ENCODE measurements at places on chromosomes 11 and 22.

- DNase-seq = no peak
These were observed 99.2 kb upstream of the LMO1 start for GRCh38 chr11:8362899-8363298.

GRCh38 chr11:46895821-46896220, 22.5 kb downstream of the LRP4 start:
- DNase-seq = no peak

DNA sequence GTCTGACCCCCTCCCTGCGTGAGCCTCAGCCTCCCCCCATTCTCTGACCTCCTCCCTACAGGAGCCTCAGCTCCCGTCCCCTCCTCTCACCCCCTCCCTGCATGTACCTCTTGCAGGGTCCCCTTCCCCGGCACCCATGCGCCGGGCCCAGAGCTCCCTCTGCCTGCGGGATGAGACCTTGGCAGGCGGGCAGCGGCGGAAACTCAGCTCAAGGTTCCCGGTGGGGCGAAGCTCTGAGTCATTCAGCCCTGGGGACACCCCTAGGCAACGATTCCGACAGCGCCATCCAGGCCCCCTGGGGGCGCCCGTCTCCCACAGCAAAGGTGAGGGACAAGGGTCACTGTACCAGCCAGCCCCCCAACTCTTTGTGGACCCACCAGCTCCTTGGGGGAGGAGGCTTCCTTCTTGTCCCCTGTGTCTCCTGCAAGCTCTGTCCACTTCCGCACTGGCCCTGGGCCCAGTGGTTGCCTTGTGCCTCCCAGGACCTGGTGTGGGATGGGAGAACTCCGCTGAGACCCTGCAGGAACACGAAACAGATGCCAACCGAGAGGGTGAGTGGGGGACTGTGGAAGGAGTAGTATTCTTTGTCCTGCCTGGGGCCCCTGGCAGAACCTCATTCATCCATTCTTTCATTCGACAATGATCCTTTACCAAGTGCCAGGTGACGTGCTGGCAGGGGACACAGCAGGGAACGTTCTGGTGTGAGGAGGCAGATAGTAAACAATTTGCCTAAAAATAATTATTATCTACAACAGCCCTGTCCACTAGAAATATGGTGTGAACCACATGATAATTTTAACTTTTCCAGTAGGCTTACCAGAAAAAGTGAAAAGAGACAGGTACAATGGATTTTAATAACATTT, 3.7 kb upstream of the RPS6KA4 start:
- DNase-seq = peak; percentile 84

DNA sequence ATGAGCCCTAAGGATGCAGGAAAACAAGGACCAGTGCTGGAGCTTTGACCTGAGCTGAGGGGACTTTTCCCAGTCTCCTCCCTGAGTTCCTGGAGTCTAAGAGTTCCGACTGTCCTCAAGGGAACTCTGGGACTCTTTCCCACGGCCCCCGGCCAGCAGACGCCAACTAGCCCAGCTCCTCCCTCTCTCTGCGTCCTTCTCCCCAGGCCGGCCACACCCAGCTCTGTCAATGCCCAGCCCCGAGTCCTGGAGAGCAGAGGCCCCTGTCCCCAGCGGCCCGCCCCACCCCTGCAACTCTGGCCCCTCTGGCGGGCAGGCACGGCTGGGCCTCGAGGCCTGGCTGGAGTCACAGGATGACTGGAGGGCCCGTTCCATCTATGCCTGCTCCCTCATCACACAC, 29.8 kb downstream of the NECTIN1 start:
- DNase-seq = no peak

DNA sequence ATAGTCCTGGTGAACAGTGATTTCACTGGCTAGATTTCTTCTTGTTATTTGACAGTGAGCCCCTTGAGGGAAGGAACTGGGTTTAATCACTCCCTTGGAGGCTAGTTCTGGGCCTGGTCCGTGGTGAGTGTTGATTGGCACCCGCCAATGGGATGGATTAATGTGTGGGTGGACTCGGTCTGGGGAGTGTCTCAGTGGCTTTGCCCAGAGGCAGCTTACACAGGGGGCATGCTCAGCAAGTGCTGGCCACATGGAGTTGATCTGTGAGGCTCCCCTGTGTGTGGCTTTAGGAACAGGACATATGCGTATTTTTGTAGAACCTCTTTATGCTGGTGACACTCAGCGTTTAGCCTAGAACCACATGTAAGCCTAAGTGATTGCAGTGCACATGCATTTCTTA, 106.9 kb downstream of the TBC1D22A start:
- no peak for DNase-seq

DNA sequence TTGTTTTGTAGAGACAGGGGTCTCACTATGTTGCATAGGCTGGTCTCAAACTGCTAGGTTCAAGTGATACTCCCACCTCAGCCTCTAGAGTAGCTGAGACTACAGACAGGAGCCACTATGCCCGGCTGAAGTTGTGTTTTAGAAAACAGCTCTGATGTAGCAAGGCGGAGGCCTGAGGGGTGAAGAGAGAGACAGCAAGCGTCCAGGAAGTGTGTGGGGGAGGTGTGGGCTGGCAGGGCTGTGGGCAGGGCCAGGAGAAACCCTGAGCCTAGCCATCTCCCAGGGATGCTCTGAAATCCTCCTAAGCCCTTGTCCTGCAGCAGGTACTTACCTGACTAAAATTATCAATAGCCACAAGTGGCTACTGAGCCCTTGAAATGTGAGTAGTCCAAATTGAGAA, 16.1 kb upstream of the RPS3 start:
- DNase-seq = no peak

GRCh38 chr11:123469089-123469488, 39.0 kb downstream of the GRAMD1B start:
- no peak for DNase-seq

DNA sequence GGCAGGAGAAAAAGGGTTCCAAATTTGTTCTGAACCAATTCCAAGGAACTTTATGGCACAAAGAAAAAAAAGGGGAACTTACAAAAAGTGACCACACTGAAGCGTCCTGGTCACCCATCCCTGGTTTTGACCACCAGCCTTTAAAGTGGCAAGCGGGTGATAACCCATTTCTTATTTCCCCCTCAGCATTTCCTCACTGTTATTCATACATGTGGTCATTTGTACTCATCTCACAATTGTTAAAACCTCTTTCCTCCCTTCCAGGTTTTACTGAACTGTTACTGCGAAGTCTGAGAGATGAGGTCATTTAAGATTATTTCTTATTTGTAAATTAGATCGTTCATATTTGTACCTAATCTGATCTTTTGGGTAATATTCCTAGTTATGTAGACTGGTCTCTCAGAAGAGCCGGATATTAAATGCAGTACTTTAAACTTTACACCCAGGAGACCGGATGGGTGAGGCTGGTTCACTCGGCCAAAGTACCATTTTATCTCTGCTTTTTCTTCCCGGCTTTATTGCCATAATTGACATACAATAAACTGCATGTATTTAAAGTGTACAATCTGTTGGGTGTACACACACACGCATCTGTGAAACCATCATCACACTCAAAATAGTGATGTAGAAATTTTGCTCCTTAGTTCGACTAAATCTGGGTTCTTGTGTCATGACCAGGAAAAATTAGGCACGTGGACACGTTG, 47.0 kb downstream of the CDPF1 start:
- DNase-seq = no peak

- no peak for DNase-seq
These were observed 59.8 kb upstream of the SEPTIN5 start for GRCh38 chr22:19654338-19654987.

- no peak for DNase-seq
These were observed 108.5 kb upstream of the ALX4 start for GRCh38 chr11:44418456-44418830.

DNA sequence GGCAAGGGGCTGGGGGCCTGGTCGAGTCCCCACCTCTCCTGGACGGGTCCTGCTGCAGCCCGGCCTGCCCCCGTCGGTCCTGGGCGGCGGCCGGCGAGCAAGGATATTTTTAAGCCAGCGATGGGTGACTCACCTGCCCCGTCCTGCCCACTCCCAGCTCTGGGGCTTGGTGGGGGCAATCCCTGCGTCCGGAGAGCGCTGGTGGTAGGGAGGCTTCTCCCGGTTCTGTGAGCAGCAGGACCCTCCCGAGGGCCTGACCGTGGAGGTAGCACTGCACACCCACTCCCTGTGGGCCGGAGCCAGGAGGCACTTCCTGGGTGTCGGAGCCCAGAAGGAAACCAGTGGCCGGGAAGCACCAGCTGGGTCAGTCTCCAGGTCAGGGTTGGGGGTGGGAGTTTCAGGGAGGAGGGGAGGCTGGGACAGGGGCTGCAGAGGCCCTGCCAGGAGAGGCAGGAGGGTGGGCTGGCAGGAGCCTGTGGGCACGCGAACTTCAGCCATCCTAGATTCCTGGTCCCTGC, 467 bp downstream of the EPS8L2 start:
- DNase-seq = no peak

GRCh38 chr11:68373815-68374501, 61.6 kb downstream of the LRP5 start:
- no peak for DNase-seq

DNA sequence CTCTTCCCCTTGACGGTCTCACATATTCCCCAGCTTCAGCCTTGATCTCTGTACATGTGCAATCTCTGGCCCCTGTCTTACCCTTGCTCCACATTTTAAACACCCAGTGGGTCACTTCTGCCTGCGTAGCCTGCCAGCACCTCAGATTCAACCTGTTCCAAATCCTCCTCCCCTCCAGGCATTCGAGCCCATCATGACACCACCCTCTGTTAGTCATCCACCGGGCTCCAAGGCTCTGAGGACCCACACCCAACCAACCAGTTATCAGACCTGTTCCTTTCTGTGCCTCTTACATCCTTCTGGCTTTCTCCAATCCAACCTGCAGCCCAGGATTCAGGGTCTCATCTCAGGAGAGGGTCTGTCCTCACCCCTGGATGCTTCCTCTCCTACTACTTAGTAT, 119.8 kb upstream of the TBCEL start:
- DNase-seq = no peak

- DNase-seq = no peak
These were observed 5.0 kb downstream of the CDCA5 start for GRCh38 chr11:65078786-65079342.

GRCh38 chr11:17388609-17389210, at the start of gene KCNJ11:
KCNJ11 (minus strand) TSS chr11:17388659; CDS start chr11:17388091, 568 bp downstream.
- DNase-seq = no peak

GRCh38 chr11:25068451-25068850, 571.6 kb downstream of the LUZP2 start:
- DNase-seq = no peak
